Esophagus squamous epithelium (tissue), 5 donors: ENCODE measurements at places on chromosomes 4 and X.

DNA sequence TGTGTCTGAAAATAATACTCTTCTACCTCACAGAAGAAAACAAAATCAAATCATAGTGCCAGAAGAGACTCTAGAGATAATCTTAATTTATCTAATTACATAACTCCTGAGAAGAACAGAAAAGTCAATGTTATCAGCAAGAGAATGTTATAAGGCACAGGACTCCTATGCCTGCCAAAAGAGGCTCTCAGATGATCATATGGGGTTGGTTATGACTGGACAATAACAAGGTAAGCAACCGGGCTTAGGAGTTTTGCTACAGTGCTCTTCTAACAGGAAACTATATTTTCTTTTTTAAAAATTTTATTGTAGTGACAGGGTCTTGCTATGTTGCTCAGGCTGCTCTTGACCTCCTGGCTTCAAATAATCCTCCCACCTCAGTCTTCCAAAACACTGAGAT lies 3.5 kb upstream of the C4orf17 start:
- DNase-seq = no peak

DNA sequence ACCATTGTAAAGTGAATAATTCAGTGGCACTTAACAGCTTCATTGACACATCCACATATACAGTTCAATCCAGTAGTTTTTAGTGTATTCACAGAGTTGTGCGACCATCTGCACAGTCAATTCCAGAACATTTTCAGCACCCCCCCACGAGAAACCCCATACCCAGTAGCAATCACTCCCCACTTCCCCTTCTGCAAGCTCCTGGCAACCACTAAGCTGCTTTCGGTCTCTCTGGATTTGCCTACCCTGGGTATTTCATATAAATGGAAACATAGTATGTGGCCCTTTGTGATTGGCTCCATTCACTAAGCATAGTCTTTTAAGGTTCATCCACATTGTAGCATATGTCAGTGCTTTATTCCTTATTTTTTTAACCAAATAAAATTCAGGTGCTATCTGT lies 10.0 kb downstream of the MSL3 start:
- no peak for DNase-seq

- no peak for DNase-seq
Measured at GRCh38 chrX:65610481-65610880, 57.0 kb upstream of the MSN start.

DNA sequence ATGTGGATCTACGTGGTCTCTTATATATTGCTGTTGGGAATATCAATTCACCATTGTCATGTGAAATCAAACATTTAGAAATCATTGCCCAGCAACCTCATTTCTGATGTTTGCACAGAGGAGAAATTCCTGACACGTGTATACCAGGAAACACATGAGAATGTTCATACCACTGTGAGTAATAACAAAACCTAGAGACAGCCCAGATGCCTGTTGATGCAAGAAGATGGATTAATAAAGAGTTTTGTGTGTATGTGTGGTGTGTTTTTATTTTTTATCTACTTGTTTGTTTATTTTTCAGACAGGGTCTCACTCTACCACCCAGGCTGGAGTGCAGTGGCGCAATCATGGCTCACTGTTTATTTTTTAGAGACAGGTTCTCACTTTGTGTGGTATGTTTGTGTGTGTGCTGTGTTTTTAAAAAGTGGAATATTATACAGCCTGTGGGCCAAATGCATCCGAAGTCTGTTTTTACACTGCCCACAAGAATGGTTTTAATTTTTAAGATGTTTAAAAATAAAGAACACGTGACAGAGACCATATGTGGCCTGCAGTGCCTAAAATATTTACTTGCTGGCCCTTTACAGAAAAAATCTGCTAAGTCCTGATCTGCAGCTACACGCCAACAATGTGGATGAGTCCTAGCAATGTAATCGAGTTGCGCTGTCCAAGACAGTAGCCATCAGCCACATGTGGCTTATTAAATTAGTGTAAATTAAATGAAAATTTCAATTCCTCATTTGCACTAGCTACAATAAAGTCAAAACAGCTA lies 39.2 kb downstream of the TXLNG start:
- no peak for DNase-seq

- DNase-seq = no peak
Measured at GRCh38 chrX:155001873-155002272, 20.6 kb downstream of the F8 start.

DNA sequence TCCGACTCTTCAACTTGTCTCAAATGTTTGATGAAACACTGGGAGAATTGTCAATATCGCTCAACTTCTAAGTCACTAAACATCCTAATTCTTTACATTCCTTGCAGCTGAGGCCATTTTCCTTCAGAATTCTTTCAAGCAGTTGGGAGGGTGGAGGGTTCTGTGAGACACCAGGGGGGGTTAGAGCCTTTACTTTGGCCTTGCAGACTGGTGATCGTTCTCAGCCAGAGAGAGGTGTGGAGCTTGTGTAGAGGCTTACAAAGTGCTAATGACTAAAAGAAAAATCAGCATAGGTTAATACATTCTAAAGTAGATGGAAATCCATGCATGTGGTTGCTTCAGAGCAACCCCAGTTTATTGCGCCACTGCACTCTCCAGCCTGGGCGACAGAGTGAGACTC lies 21.3 kb upstream of the SOX3 start:
- no peak for DNase-seq

DNA sequence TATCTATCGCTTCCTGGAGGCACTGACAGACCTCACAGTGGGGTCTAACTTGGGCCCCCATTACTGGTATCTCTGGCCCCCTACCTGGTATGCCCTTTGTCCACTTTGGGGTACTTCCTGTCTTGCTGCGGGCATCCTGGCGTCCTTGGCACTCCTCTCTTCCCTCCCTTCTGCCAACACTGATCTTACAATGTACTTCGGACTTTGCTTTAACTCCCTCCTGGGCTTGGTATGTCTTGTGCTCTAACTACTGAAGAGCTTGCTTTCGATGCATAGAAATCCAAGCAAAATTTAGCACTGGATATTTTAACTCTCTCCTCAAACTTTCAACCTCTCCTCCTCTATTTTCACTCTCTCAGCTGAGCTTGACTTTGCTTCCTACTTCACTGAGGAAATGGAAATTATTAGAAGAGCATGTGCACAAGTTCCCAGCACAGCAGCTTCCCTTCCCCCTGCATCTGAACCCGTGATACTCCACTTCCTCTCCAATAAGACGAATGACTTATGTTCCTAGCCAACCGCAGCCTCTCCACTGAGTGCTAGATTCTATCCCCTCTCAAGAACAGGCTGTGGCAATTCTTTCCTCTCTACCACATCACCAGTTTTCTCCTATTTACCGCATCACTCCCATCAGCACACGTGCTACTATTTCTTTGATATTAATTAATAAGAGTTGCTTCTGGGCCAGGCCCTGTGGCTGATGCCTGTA lies 52.9 kb downstream of the SUPT20HL2 start:
- no peak for DNase-seq

DNA sequence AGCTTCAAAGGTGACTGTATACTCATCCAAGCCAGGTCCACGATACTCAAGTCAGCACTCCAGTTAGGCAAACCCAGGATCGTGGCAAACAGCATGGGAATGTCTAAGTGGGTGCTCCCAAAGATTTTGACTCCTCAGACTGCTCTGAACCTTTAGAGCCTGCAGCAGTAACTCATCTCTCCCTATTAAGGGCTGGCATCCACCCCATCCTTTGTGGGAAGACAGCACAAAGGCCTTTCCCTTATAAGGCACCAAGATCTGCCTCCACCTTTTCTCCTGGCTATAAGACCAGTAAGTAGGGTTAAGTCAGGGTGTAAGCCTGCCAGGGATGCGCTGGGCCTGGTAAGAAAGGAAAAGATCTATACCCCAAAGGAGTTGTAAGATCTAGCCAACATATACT lies 23.6 kb upstream of the SLC25A43 start:
- no peak for DNase-seq

GRCh38 chrX:37745835-37746217 lies 34.0 kb upstream of the CYBB start:
- no peak for DNase-seq

DNA sequence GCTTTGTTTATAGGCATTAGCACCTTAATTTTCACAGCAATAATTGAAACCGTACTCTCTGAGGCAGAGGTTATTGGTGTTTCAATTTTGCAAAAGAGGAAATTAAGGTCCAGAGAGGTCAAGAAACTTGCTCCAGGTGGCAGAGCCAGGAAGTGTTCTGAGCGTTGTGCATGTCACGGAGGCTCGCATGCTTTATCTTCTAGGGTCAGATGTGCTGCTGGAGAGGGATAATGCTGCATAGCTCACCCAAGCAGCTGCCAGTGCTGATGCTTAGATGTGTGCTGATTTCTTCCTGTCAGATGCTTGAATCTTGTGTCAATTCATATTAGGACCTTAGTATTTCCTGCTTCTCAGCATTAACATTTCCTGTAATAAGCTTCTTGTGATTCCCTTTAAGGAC lies 13.0 kb upstream of the FGF5 start:
- DNase-seq = no peak

- DNase-seq = no peak
Measured at GRCh38 chr4:78799551-78800495, 23.7 kb downstream of the BMP2K start.

DNA sequence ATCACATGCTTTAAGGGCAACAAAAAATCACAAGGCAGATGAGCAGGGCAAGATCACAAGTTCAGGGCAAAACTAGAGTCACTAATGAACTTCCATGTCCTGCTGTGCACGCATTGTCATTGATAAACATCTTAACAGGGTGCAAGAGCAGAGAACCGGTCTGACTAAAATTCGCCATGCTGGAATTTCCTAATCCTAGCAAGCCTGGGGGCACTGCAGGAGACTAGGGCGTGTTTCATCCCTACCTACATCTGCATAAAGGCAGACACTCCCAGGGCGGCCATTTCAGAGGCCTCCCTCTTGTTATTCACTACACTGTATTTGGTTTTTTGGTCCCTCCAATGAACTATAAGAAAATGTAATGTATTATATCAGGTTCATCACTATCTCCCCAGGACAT lies 203.6 kb downstream of the ARHGEF9 start:
- no peak for DNase-seq

- DNase-seq = no peak
Measured at GRCh38 chr4:165129924-165130323, 17.3 kb upstream of the TMEM192 start.

DNA sequence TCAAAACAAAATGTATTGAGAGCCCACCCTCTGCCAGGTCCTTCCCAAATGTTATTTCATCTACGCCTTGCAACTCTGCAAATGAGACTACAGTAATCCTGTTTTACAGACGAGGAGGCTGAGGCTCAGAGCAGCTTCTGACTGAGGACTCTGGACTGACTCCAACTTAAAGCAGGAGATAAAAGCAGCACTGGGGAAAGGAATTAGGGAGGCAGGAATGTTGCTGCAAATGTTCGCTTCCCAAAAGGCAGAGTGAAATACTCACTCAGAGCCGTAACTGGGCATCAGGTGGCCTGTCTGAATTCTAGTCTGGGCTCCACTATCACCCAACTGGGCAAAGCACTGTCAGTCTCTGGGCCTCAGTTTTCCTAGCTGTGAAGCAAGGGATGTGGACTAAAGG lies 94.7 kb upstream of the SRD5A3 start:
- DNase-seq = no peak

GRCh38 chr4:170022211-170022610 lies 4.0 kb downstream of the MFAP3L start:
- DNase-seq = no peak

- no peak for DNase-seq
Measured at GRCh38 chr4:166174717-166175490, 301.9 kb downstream of the TLL1 start.

- no peak for DNase-seq
Measured at GRCh38 chr4:2867758-2868491, 24.3 kb downstream of the ADD1 start.

DNA sequence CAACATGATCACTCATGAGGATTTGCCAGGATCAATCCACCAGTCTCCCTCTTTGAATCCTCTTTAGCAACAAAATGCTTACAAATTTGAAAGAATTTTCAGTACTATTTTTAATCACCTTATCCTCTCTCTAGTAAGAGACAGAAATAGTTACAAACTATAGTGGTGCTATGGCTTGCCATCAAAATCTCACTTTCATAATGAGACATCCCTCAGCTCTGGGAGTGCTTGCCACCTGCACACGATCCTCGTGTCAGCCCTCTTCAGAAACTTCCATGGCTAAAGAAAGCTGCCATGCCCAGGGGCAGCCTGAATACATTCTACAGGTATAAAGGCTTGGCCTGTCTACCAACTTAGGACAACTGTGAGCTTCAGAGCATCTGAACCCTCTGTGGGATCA lies 5.1 kb upstream of the DHX15 start:
- no peak for DNase-seq

DNA sequence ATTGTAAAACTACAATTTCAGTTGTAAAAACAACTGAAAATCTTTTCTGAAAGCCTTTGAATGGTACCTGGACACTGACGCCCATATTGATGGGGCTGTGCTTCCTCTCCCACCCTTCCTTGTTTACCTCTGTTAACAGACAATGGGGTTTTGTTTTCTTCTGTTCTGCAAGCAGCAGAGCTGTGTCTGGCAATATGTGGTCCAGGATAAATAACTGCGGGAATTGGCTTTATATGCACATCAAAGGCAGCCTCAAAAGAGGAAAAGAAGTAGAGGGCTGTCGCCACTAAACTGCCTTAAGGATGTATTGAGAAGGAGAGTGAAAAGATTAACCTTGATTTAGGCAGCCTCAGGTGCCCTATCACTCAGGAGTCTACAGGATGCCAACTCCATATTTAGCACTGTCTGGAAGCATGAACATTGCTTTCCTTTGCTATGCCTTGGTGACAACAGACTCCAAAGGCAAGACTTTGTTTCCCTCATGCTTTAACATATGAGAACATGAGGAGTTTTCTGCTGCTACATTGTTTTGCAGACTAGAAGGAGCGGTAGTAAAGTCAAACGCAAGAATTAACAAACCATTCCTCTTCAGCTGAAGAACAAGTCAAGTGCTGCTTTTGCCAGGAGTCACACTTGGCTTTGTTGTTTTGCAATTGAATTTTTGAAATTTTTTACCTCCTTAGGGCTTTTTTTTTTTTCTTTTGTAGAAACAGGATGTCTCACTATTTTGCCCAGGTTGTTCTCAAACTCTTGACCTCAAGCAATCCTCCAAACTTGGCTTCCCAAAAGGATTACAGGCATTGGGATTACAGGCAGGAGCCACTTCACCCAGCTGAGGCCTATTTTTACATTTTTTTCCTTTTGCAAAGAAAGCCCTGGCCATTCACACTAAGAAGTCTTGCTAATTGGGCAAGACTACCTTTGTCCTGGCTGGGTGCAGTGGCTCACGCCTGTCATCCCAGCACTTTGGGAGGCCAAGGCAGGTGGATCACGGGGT lies 3.0 kb downstream of the IL21 start:
- no peak for DNase-seq

DNA sequence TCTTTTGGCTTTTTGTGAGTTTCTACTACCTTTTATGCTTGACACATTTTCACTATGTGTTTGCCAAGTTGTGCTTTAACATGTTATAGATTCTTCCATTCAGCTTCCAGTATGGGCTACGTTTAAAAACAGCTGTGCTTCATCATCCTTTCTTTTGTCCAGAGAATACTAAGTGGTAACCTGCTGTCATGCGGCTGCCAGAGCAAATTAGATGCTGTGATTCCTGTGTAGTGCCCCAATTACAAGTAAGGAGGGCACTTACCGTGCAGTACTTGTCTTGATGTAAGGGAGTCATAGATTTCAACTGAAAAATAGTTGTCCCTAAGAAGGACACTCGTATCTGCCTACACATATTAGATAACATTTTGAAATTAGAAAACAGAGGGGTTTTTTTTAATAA lies 531.8 kb upstream of the GALNTL6 start:
- no peak for DNase-seq

- no peak for DNase-seq
Measured at GRCh38 chr4:155887045-155887444, 16.5 kb upstream of the TDO2 start.
